ENCODE measurements at places on chromosomes 3 and 15.

DNA sequence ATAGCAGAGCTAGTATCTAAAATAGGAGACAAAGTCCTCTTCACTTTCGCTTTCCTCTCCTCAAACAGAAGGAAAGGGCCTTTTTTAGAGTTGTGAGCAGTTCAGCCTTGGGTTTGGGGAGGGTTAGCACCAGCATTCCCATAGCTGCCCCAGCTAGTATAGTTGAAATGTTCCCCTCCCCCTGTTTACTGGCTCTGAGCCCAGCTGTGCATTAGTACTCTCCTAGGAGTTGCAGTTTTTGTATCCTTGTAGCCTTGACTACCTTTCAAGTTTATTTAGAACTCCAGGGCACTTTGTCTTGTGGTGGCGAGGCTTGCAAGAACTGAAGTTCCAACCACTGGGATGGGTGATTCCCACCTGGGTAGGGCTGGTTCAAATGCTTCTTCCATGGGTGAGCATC lies 245.1 kb upstream of the NAALADL2 start:
- peak; percentile 14 for DNase-seq

DNA sequence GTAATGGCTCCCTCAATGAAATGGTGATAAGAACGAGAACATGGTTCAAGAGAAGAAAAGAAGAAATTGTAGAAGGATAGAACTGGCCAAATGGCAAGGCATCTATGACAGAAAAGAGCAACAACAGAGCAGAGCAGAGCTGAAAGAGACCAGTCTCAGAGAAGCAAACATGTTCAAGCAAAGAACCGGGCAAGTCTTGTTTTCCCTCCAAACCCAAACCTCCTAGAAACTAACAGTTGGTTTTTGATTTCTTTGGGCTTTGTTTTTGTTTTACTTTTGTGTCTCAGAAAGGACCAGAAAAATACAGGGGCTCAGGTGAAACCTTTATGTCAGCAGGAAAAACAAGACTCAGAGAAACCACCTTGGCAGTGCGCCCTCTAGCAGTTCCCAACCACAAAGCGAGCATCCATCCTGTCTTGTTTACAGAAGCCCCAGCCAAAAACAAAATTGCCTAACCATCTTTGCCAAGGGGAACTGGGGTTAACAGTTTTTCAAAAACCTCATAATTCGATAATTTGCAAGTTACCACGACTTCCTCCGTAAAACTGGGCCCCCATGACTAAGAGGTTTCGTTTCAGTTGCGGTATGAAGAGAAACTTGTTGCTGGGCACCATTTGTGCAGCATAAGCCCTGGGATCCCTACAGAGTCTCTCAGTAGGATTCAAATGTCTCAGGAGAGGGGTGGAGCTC lies 159.2 kb upstream of the SLC24A5 start:
- no peak for DNase-seq

- DNase-seq = no peak
Observed at GRCh38 chr3:46356909-46357308, 3.0 kb downstream of the CCR2 start.

DNA sequence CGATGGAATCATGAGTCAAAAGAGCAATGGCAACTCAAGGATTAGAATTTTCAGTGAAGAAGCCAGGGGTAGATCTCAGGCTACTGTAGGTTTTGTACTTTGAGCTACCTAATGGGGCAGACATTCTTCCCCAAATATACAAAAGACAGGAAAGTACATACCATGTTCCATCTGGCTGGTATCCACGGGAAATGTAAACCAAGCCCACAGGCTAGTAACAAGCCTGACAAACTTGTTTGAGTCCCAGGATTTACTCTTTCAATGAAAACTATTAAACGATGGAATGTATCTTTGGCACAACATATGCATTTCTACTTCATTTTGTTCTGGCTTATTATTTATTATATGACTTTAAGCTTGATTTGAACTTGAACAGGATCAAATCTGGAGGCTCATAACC lies 44.2 kb upstream of the GOLIM4 start:
- DNase-seq = no peak

DNA sequence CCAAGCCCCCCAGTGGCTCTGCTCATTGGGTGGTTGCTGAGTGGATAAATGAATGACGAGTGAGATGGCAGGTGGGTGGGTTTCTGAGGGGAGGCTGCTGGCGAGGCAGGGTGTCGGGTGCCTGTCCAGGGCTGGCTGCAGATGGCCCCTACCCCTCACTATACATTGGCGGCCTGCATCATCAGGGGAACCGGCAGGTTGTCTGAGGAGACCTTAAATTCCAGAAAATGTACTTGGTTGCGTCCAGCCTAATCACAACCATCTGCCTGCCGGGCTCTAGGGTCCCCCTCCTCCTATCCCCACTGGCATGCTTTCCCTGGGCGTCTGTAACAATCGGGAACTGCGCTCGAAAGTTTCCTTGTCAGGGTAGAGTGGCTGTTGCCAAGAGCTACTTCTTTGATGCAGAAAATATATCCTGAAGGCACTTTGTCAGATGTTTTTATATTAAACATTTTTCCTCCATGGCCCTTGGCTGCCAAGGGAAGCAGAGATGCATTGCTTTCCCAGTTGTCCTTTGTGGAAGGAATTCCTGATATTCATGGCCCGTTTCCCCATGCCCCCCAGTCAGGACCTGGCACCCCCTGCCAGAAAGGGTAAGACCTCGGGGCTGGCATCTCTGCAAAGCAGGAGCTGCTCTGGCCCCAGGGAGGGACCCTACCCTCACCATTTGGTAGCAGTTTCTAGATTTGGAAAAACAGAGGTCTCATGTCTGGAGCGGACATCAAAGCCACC lies 22.9 kb downstream of the SMAD6 start:
- DNase-seq = peak; percentile 74

- peak; percentile 42 for DNase-seq
Observed at GRCh38 chr3:17195192-17195611, 310.4 kb downstream of the PLCL2 start.

DNA sequence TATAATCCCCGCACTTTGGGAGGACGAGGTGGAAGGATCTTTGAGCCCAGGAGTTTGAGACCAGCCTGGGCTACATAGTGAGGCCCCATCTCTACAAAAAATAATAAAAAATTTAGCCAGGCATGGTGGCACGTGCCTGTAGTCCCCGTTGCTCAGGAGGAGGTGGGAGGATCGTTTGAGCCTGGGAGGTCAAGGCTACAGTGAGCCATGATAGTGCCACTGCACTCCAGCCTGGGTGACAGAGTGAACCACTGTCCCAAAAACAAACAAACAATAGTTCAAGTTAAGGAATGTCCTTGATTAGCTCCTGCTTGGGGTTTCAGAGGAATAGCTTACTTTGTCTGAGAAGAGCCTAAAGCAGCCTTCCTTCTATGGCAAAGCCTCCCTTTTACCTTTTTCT lies 51.7 kb upstream of the AMOTL2 start:
- no peak for DNase-seq

GRCh38 chr3:64185436-64185835 lies 39.8 kb downstream of the PRICKLE2 start:
- DNase-seq = no peak

DNA sequence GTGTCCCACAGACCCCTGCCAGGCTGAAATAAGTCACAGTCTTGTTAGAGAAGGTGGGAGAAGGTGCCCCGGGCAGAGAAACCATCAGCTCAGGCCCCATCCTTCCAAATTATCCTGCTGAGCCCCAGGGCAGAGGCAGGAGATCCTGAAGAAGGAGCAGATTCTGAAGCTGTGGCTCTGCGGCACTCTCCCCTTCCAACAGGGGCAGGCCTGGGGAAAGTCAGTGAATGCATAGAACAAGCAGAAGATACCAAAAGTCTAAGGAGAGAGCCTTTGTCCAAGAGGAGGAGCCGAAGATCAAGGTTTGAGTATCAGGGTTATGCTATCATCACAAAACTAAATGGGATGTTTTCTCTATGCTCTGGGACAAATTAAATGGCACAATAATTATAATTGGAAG lies 249.3 kb downstream of the XXYLT1 start:
- DNase-seq = no peak

DNA sequence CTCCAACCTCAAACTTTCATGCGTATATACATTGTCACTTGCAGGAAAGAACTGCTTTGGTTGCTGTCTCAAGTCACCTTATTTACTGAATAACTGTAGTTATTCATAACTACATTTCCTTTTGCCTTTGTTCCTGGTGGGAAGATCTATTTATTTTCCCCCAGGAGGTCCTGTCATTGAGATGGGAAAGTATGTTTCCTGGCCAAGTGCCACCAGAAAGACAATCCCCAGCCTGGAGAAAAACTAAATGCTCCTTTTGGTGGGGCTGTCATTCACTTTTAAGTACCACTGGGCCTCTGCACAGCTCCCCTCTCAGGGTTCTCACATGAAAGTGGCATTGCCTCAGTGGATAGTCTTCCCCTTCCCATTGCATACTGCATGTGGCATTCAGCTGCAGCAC lies 59.8 kb downstream of the LRRC3B start:
- no peak for DNase-seq

GRCh38 chr3:184880276-184881019 lies 68.5 kb downstream of the VPS8 start:
- DNase-seq = peak; percentile 5

GRCh38 chr15:79172801-79173460 lies 82.4 kb upstream of the RASGRF1 start:
- no peak for DNase-seq

DNA sequence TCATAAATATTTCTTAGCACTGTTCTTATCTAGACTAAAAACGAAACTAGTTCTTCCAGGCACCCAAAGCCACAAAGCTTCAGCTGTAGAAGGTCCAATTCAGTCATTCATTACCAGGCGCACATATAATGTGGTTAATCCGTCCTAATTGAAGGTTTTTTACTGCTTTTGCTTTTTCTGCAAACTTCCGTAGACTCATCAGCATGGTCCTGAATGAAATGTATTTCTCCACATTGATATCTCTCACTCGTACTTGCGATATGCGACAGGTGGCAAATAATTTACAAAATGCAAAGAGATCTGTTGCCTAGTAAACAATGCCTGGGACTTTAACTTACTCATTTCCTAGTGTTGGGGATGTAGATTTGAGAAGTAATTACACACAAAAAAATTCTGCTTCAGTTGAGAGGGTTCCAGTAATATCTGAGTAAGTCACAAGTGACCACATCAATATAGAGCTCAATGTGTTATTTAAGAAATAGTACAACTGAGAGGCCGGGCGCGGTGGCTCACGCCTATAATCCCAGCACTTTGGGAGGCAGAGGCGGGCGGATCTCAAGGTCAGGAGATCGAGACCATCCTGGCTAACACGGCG lies 75.0 kb upstream of the MBNL1 start:
- DNase-seq = no peak

DNA sequence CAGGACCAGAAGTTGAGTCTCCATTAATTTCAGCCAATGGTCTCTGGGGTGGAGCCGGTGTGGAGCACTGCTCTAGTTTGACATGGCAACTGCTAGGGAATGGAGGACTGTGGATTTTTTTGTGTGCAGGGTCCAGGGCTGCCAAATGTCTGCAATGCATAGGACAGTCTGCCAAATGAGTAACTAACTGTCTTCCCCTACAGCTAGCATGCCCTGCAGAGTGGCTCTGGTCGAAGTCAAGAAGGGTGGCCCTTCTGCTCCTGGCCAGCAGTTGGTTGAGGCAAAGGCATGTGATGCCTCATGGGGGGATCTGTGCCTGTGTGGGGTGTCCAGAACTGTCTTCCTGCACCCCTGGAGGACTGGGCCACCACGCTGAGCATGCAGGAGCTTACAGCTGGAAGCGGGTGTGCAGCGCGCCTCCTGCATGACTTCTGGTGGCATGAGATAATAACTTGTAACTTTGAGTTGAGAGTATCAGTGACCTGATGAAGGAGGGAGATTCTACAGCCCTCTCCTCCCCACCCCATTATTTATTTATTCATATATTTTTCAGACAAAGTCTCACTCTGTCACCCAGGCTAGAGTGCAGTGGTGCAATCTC lies 4.6 kb downstream of the TPRA1 start:
- DNase-seq = no peak

GRCh38 chr15:77617476-77618230 lies 15.1 kb downstream of the LINGO1 start:
- peak; percentile 11 for DNase-seq

GRCh38 chr15:101441696-101442095 lies 47.8 kb downstream of the PCSK6 start:
- DNase-seq = no peak

DNA sequence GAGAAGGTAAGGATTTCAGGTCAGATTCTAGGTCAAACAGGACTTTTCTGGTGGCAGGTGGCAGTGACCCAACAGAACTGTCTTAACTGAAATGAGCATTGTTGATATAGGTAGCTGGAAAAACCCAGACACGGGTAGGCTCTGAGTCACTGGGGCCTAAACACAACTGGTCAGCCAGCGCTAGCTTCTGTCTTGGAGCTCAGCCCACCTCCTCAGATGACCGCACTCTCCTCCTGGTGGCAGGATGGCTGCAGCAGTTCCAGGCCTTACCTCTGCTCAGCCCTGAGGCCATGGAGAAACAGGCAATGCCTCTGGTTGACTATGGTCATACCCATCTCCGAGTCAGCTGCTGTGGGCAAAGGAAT lies 61.1 kb upstream of the GATA2 start:
- peak; percentile 18 for DNase-seq

- DNase-seq = no peak
Observed at GRCh38 chr15:89106200-89106599, 17.9 kb downstream of the ABHD2 start.

DNA sequence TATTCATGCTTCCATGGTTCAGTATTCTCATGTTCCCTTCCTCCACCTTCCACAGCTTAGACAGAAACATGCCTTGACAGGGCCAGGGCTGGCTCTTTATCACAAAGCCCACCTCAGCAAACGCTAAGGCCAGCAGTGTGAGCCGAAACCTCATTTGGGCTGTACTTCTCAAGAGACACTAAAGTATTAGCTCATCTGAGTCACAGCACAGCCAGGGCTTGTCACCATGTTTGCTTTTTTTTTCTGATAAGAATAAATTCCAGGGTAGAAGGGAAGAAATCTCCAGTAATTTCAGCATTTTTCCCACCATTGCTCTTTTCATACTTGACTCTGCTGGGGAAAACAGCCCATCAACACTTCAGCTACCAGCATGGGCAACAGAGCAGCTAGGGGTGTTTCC lies 95.4 kb downstream of the MYLK start:
- DNase-seq = peak; percentile 85

DNA sequence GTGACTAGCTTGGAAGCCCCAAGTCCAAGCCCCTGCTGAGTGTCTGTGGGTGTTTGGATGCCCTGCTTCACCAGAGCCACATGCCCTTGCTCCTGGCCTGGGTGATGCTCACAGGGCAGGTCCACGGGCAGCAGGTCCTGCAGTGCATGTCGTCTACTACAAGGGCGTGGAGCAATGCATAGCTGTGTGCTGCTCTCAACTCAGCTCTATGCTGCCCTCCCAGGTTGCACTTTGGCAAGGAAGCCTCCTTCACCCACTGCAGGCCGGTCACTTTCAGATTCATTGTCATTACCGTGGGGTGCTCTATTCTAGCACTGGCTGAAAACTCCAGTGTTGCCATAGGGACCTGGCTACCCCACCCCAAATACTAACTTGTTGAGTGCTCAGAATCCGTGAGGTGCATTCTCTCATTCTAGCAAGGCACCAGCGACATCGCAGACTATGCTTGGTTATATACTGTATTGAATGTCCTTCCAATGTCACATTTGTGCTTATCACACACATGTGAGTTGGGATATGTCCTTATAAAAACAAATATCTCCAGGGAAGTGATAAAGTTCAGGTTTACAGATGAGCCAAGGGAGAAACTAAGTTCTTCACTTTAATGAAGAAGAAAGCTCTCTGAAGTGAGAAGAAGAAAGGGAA lies 51.8 kb downstream of the GRAMD1C start:
- DNase-seq = no peak

GRCh38 chr3:126464494-126464893 lies 11.2 kb downstream of the ZXDC start:
- DNase-seq = no peak

- peak; percentile 16 for DNase-seq
Observed at GRCh38 chr15:73082812-73083211, 30.5 kb downstream of the NEO1 start.

- DNase-seq = no peak
Observed at GRCh38 chr3:120331076-120331475, 18.1 kb downstream of the LRRC58 start.

All from fibroblast of skin of back (primary cell).